Kidney capillary endothelial cell (primary cell): ENCODE measurements at places on chromosomes 2 and 18.

GRCh38 chr2:126895336-126895735 is 3.4 kb upstream of the TEX51 start:
- DNase-seq, result no peak

GRCh38 chr2:127655209-127656073 is 9.5 kb downstream of the GPR17 start:
- no peak for DNase-seq

- DNase-seq, result no peak
Observed at GRCh38 chr2:219452361-219453317, 18.0 kb downstream of the SPEG start.

DNA sequence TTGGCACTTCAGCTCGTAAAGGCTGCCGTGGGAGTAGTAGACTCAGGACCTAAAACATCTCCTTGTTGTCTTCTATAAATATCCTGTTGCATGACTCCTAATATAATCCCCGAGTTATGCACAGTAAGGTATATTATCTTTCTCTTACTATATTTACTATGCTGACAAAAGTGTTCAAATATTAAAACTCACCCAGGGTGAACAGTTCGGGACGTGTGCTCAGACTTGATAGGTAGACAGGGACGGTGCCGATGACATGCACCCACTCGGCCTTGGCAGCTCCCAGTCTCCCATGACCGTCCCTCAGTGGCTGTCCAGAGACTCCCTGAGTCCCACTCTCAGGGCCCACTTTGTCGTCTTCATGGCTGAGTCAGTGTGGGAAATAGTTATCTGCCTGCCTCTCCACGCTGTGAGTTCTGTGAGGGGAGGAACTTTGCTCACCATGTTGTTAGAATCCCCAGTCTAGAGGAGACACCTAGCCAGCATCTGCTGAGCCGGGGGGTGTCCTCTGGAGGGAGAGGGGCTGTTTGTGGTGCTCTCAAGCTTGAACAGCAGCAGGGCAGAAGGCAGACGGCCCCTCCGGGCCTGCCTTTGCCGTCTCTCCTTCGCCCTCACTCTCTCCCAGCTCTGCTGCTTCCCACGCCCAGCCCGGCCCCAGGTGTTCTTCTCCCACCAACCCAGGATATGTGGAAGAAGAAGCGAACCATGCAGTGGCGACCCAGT is 75.0 kb downstream of the DGKD start:
- DNase-seq, result no peak

- DNase-seq, result no peak
Observed at GRCh38 chr2:184562532-184562931, 35.8 kb upstream of the ZNF804A start.

GRCh38 chr2:8398040-8398668 is 283.7 kb upstream of the ID2 start:
- no peak for DNase-seq

- DNase-seq, result no peak
Observed at GRCh38 chr2:71506222-71507153, 53.1 kb downstream of the DYSF start.

DNA sequence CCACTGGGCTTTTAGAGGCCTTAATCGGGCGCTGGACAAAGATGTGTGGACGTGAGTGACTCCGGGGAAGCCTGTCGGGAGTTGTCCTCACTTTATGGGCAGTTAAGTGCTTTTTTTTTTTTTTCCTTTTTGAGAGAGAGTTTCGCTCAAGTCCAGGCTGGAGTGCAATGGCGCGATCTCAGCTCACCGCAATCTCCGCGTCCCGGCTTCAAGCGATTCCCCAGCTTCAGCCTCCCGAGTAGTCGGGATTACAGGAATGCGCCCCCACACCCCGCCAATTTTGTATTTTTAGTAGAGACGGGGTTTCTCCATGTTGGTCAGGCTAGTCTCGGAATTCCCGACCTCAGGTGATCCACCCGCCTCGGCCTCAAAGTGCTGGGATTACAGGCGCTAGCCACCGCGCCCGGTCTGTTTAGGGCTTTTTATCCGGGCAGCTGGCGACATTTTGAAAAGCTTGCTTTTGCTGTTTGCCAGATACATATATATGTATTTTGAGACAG is 1.5 kb downstream of the MSH6 start:
- DNase-seq, result no peak

DNA sequence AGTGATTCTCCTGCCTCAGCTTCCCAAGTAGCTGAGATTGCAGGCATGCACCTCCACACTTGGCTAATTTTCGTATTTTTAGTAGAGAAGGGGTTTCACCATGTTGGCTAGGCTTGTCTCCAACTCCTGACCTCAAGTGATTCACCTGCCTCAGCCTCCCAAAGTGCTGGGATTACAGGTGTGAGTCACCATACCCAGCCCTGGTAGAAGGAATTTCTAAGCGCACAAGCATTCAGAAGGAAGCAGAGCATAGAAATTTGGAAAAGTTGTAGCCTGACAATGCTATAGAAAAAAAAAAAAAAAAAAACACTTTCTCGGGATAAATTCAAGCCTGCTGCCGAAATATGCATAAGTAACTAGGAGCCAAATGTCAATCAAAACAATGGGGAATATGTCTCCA is 249.4 kb downstream of the GRB14 start:
- no peak for DNase-seq

DNA sequence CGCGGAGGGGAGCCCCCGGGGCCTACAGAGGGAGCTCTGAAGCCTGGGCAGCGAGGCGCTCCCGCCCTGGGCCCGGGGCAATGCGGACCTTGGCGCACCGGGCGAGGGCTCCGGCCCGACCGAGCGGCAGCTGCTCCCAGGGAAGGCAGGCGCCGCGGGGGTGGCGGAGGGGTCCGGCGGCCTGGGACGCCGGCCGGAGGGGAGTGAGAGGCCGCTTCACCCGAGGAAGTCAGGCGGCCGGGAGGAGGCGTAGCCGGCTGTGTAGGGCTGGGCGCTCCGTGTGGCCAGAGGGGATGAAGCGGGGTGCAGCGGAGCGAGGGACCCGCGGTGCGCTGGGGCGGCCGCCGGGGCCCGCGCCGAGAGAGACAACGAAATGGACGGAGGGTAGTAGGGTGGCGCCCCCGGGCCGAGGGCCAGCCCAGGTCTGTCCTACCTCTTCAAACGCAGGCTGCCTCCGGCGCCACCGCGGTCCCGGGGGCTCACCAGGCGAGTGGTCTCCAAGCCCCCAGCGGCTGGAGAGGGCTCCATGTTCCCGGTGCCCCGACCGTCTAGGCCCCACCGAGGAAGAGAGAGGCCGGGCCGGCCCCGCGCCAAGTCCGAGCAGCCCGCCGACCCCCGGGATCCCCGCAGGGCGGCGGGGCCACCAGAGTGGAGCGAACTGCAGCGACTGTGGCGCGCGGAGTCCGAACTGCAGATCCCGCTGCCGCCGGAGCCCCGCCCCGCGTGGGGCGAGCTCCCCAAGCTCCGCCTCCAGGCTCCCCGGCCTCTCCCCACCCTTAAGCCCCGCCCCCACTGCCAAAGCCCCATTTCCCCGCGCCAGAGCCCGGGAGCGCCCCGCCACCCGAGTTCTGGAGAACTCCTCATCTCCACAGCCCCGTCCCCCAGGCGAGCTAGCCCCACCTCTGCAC is at the start of gene SLC30A3:
Gene SLC30A3, minus strand, starts transcription at position 669 of the 908 bp plus-strand sequence. Its CDS starts 141 bp downstream, at position 528.
- no peak for DNase-seq

DNA sequence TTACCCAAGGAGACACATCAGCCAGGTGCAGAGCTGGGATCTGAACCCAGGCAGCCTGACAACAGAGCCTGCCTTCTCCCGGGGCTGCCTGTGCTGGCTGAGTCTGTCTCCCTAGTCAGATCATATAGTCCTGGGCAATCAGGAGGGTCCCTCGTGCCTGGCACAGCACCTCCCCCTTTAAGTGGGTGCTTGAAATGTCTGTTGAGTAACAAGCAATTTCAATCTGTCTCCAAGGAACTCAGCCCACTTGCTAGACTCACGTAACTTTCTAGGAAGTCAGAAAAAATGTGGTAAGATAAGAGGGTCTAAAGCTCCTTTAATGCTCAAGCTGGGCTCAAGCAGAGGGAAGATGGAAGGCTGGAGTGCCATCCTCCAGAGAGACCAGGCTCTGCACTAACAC is 51.9 kb downstream of the REEP1 start:
- DNase-seq, result no peak

DNA sequence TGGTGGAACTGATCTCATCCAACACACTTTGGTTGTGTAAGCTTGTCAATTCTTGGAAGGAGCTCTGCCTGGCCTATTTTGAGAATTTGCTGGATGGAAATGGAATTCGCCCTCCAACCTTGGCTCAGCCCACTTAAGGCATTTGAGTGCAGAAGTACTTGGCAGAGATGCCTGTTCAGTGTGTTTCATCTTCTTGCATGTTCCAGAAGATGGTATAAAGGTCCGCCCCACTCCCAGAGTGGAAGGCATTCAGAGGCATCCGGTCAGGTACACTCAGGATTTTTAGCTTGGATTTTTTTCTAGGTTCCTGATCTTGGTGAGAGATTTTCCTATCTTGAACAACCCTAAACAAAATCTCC is 61.3 kb upstream of the TXNDC2 start:
- DNase-seq, result no peak

GRCh38 chr18:23134780-23135549 is at the start of gene CABLES1:
Gene CABLES1, plus strand, starts transcription at chr18:23135485. Its CDS starts 278 bp downstream, at chr18:23135763.
- peak; percentile 63 for DNase-seq

GRCh38 chr2:226489775-226490541 is 309.7 kb downstream of the IRS1 start:
- DNase-seq, result no peak

GRCh38 chr18:61770279-61770678 is 122.5 kb downstream of the RNF152 start:
- DNase-seq, result no peak

DNA sequence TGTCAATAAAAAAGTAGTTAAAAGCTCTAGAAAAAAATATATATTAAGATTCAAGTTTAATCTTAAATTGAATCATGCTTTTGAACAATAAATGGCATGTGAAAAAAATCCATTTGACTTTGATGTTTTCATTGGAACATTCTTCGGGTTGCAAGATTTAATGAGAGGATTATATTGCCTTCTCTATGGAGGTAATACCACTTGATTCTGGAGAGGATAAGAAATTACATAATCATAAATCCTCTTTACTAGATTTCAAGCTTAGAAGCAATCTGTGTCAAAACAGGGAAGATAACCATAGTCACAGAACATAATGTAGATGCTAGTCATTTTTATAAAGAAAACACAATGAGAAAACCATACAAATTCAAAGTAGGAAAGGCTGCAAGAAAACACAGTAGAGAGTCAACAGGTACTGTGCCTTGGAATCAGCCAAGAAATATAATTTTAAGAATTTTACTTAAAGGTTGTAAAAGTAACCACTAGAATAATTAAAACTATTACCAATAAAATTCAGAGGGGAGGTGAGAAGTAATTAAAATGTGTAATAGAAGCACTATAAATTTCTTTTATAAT is 18.7 kb upstream of the MAPRE2 start:
- DNase-seq, result no peak

- DNase-seq, result no peak
Observed at GRCh38 chr2:241461693-241462677, 46.4 kb downstream of the STK25 start.

DNA sequence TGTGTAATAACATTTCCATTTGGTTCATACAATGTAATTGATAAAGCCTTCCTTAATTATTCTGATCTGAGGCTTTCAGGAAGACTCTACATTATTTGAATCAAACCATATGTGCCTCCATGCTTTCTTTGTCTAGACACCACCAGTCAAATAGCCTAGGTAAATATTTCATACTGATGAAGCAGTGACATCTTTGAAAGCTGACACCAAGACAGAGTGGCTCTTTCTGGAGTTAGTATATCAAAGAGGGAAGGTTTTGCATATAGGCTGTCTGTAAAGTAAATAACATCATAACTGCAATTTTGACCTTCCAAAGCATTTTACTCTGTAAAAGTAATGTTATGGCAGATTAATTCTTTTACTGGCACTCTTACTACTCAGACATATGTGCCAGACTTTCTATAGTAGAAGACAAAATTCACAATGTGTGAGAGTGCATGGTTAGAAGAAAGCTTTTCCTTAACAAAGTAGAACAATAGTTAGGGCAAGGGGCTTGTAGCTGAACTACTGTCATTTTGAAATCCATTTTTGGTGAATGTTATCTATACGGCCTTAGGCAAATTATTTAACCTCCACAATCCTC is 177.3 kb downstream of the ERBB4 start:
- DNase-seq, result no peak
